Mesenteric fat pad (tissue), 1 donor: ENCODE measurements at places on chromosomes 2 and 18. TPM values are rescaled to one million over a fixed set of nuclear protein-coding genes. Genes with fewer than 3 reads are reported as not detected.

MFF gene
- total RNA-seq, result 59.4 TPM

GRHL1 gene
- 18.0 TPM for total RNA-seq

GNAL gene
- total RNA-seq, result 7.4 TPM

IGFBP5 gene
- 497 TPM for total RNA-seq

PRKD3 gene
- total RNA-seq, result 35.1 TPM

MPPE1 gene
- 30.5 TPM for total RNA-seq
